ENCODE measurements at places on chromosomes 5 and 9.

- DNase-seq, result no peak
Measured at GRCh38 chr9:106620081-106620480, 242.9 kb upstream of the ZNF462 start.

GRCh38 chr9:132350861-132351315 lies 3.9 kb downstream of the SETX start:
- no peak for DNase-seq

- no peak for DNase-seq
Measured at GRCh38 chr5:108560581-108560980, 178.7 kb upstream of the FBXL17 start.

DNA sequence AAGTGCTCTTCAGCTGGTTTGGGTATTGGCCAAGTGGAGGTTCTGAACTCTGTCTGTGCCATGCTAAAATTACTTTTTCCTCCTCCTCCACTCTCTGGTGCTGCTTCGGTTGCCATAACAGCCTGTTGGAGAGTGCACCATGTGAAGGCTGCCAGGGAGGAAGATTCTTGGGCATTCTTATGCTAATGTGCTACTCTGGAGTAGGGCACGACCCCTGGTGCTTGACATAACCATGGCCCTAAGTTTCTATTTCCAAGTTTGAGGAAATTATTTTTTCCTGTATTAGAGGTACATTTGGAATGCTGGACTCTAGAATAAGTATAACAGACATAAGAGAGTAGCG lies 111.6 kb downstream of the ARHGAP26 start:
- no peak for DNase-seq

- DNase-seq, result no peak
Measured at GRCh38 chr5:109876941-109877669, 187.4 kb downstream of the MAN2A1 start.

DNA sequence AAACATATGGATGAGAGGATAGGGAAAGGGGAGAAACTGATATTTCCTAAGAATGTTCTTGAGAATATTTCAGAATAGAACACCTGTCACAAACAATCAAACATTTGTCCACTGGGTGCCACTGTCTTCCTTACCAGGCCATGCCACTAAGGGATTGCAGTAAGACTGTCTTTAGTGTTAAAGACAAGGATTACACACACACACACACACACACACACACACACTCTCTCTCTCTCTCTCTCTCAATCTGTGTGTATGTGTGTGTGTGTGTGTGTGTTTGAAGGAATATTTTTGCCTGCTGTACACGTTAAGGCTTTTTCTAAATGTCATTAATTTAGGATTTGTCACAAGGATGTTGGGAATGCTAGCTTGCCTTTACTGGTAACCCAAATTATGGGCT lies 54.4 kb downstream of the CCDC192 start:
- peak; percentile 43 for DNase-seq

DNA sequence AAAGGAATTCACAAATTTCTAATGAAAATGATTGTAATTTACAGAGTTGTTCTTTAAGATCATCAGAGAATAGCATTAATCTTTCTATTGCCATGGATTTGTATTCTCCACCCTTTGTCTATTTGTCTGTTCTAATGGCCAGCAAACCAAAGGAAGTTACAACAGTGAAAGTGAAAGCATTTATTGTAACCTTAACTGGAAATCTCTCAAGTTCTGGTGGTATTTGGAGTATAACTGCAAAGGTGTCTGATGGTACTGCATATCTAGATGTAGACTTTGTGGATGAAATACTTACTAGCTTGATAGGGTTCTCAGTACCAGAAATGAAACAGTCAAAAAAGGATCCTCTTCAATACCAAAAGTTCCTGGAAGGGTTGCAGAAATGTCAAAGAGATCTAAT lies 21.7 kb downstream of the RMI1 start:
- DNase-seq, result no peak

GRCh38 chr5:53112909-53113308 lies 3.4 kb upstream of the MOCS2 start:
- DNase-seq, result no peak

GRCh38 chr5:122730456-122730855 lies 44.4 kb upstream of the SNX2 start:
- DNase-seq, result no peak

- no peak for DNase-seq
Measured at GRCh38 chr9:8241201-8241600, 441.6 kb upstream of the DMAC1 start.

DNA sequence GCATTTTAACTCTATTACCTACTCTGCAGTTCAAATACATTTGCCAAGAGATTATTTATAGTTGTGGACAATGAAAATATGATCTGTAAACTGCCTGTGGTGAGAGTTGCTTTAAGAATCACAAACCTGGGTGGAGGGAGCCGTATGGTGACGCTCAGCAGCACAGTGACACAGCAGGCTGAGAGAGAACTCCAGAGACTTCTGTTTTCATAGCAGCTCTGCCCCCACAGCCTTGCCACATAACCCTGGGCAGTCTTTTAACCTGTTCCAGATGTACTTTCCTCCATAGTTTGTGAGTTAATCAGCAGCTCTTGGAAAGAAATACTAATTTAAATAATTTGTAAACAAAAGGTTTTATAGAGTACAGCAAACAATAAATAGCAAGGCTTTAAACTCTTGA lies 450.5 kb downstream of the ELAVL2 start:
- DNase-seq, result no peak

DNA sequence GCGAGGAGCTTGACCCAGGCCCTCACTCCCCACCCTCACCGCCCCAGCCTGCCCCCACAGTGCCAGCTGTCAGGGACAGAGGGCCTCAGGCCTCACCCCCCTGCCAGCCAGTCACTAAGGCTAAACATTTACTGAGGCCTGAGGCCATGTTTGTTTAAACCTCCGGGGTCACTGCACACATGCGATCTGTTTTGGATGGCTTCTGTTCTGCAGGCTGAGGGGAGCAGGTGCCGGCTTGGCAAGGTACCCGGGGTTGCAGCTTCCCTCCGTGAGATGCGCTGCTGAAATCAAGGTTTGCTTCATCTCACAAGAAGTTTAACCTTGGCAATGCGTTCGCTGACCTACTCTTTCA lies 103.3 kb upstream of the BOD1 start:
- DNase-seq, result no peak

DNA sequence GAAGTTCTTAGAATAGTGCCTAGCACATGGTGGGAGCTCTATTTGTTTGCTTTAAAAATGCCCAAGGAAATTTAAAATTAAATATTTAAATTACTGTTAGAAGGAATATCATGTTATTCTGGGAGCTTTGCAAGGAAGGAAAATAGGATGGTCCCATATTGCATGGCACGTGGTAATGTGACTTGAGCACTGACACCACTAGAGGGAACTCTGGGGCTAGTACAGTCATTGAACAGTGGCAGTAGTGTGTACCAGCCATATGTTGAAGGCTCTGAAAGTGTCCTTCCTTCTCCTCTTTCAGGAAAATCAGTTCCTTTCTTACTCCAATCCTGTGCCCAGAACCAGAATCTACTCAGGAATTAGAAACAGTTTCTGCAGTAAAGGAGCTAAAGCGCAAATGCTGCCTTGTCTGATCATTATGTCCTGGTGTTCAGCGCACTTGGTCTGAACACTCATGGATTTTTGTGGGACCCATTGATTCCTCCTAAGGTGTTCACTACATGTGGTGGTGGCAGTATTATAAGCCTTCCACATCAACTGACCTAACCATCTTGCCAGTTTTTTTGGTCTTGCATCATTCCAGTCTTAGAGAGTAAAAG lies 54.1 kb downstream of the GDA start:
- DNase-seq, result no peak

DNA sequence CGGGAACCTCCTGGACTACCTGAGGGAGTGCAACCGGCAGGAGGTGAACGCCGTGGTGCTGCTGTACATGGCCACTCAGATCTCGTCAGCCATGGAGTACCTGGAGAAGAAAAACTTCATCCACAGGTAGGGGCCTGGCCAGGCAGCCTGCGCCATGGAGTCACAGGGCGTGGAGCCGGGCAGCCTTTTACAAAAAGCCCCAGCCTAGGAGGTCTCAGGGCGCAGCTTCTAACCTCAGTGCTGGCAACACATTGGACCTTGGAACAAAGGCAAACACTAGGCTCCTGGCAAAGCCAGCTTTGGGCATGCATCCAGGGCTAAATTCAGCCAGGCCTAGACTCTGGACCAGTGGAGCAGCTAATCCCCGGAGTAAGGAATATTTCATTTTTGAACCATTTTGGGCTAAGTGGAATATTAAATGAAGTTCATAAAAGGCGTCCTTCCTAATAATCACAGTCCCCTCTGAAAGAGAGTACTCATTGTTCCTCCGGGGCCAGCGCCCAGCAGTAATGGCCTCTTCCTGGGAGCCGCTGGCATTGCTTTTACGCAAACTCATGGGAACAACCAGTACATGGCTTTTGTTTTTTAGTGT lies 23.6 kb downstream of the QRFP start:
- DNase-seq, result peak; percentile 68

DNA sequence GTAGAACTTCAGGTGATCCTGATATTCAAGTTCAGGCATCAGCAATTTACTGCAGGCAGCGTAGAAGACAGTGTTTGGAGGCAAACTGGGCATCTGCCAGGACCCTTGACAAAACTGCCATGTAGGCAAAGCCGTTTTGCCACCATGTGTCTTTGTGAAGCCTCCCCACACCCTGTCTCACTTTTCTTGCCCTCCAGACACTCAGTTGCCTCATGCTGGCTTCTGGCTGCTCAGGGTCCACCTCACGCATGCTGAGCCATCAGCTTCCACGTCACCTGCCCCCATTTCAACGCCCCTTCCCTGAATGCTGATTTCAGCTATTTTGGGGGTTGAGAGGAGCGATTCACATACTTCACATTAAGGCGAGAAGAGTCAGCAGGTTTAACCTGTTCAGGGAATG lies 165.2 kb upstream of the KLF9 start:
- no peak for DNase-seq

DNA sequence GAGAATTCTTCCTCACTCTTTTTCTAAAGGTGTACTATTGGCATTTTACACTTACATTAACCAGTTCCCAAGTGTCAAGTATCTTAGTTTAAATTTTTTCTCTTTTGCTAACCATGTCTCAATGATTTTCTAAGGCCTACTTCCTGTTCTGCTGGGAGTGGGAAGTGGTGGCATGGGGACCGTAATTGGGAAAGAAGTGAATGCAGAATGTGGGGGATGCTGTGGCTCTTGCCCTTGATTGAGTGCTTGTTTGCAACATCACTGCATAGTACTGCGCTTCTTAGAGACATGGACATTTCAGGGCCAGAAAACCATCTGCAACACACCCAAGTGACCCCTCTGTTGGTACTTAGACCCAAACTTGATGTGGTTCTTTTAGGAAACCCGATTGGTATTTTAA lies 32.8 kb downstream of the MRRF start:
- no peak for DNase-seq

DNA sequence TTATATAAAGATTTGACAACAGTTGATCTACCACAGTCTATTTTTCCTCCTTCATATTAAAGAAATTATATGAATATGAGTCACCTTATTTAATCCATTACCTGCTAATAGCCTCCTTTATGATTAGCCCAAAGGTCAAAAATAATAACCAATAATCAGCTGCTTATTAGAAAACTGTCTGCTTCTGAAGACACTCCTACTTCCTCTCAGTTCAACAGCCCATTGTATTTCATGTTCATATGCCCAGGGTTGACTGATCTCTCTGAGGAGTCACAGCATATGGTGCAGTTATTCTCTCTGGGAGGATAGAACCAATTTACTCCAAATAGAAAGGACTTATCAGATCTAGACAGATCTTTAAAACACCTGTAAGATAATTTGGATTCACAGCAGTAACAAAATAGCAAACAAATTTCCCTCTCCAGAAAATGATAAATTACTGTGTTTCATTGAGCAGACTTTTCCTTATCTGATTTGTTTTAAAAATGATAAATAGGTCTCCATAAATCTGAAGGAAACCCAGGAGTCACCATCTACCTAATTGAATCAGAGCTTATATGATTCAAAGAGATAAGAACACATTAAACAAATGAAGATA lies 180.4 kb upstream of the ITGA1 start:
- no peak for DNase-seq

DNA sequence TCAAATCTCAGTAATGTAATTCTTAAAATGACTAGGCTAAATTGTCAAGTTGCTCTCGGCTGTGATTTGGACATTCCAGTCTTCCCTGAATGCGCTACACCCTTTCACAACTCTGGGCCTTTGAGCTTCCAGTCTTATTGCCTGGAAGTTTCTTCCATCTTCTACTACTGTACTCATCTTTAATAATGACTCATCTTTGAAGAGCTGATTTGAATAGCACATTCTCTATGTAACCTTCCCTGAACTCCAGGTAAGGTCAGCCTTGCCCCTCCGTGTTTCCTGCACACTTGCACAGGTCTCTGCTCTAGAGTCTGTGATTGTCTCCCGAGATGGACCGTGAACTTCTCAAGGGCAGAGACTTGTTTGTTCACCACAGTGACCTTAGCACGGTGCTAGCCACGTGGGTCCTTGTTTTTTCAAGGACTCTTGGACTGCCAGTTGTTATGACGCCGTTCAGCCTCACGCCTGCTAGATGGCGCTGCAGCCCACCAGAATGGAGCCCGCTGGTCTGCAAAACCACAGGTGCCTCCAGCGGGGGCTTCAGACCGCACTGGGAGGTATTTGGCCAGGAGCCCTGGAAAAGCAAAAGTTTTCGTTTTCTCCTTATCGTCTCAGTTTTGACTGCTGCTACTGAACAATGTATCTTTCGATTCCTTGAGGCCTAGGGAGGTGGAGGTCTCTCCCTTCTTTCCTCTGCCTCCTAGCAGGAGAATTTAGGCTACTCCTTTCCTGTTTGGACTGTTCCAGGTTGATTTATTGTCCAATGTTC lies 44.4 kb downstream of the SEC61B start:
- peak; percentile 20 for DNase-seq

GRCh38 chr5:50814556-50814955 lies 148.1 kb downstream of the PARP8 start:
- no peak for DNase-seq

GRCh38 chr5:74544811-74545210 lies 95.7 kb downstream of the ENC1 start:
- no peak for DNase-seq

- DNase-seq, result no peak
Measured at GRCh38 chr9:71752928-71753327, 15.4 kb downstream of the CEMIP2 start.

- peak; percentile 88 for DNase-seq
Measured at GRCh38 chr9:129482521-129483414, 138.1 kb downstream of the C9orf50 start.

DNA sequence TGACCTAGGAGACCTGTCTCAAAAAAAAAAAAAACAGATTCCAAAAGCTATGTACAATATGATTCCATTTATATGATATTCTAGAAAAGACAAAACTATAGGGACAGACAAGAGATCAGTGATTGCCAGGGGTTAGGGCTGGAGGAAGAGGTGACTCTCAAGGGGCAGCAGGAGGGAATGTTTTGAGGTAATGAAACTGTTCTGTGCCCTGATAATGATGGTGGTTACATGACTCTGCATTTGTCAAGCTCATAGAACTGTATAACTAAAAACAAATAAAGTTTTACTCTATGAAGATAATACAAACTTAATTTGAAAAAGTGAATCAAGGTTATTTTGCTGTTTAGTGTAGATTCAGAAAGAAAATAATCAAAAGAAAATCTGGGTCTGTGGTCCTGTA lies 125.3 kb upstream of the IQGAP2 start:
- no peak for DNase-seq

- DNase-seq, result no peak
Measured at GRCh38 chr5:89850513-89850865, 559.1 kb downstream of the CETN3 start.
